Stimulated activated CD8-positive, alpha-beta memory T cell treated with anti-CD3 and anti-CD28 coated beads, Interleukin-7, amount 100 ng/mL, for 1 hour (primary cell): ENCODE measurements at places on chromosomes 12 and 14.

DNA sequence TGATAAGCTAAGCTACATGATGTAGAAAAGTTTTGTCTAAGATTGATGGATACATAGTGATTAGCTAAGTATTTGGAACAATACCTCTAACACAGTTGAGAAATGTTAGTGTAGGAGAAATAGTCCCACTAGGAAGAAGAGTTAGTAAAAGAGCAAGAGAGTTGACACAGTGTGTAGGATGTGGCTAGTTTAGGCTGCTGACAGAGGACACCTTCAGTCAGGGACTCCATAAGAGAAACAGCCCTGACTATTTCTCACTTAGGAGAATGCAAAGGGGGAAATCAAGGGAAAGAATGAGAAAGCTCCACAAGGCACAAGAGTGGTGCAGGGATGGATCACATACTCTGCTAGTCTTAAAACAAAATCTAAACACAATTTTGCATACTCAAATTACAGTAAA is 613.7 kb downstream of the SLC16A7 start:
- DNase-seq: no peak

DNA sequence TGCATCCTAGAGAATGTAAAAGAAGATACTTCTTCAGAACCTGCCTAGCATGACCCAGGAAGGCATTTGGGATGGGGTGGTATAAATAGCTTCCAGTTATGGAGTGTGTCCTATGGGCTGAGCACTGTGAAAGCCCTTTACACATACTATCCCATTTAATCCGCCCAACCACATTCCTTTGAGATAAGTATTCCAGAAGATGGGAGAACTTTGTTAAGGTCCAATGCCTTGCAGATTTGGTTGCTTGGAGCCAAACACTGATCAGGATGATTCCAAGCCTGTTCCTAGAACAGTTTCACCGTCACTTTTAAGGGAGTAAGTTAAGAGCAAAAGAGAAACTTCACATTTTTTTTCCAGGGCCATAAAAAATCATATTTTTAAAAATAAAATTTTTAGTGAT is 82.5 kb upstream of the CLMN start:
- no peak for DNase-seq

GRCh38 chr12:63151623-63152320 is 771 bp upstream of the AVPR1A start:
- DNase-seq: no peak

- DNase-seq: no peak
Measured at GRCh38 chr14:78683206-78683605, 513.0 kb downstream of the NRXN3 start.

GRCh38 chr12:86186449-86186848 is 69.7 kb downstream of the MGAT4C start:
- DNase-seq: no peak

- no peak for DNase-seq
Measured at GRCh38 chr12:52063082-52063924, 6.5 kb upstream of the ATG101 start.
